Left lung (tissue), 14 donors: ENCODE measurements at places on chromosomes 7 and 10.

GRCh38 chr7:771234-772004 lies 44.3 kb upstream of the PRKAR1B start:
- H3K4me3 ChIP-seq: no peak overlapping the region
- peak overlapping the region; percentile 41 for H3K27ac ChIP-seq

- no peak for DNase-seq
- peaks cover 11% of the 10 kb centered on the region for H3K4me1 ChIP-seq
- no peaks in the 10 kb centered on the region for H3K36me3 ChIP-seq
Observed at GRCh38 chr10:113475381-113475807, 77.5 kb upstream of the HABP2 start.

DNA sequence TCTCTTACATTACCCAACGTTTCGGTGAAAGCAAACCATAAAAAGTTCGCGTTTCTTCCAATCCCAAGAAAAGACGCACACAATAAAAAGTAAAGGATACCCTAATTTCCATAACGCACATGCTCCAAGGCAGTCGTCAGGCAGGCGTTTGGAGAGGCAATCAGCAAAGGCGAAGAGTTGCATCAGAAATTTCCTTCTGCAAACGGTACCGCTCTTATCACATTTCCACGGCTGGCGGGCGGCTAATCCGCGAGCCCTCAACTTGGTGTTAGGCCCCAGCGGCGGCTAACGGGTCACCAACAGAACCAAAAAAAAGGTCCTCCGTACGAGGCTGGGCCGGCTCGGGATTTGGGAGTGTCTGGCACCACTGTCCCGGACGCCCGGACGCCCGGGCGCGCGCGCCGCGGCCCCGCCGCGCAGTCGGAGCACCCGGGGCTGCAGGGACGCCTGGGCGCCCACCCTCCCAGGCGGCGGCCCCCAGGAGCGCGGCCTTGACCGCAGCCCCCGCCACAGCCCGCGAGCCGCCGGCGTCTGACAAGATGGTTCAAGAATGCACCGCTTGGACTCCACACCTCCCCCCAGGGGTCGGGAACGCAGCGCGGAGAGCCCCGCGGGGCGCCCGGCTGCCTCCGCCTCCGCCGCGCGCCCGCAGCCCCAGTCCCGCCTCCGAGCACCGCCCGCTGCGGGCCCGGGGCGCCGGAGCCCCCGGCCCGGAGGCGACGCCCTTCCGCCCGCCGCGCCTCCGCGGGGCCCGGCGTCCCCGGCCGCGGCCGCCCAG lies 9.8 kb upstream of the GRB10 start:
- peaks cover 31% of the 10 kb centered on the region for H3K4me1 ChIP-seq
- DNase-seq: peak; percentile 29
- H3K36me3 ChIP-seq: no peaks in the 10 kb centered on the region
- peak overlapping the region; percentile 48 for H3K4me3 ChIP-seq
- H3K27me3 ChIP-seq: no peaks in the 10 kb centered on the region

DNA sequence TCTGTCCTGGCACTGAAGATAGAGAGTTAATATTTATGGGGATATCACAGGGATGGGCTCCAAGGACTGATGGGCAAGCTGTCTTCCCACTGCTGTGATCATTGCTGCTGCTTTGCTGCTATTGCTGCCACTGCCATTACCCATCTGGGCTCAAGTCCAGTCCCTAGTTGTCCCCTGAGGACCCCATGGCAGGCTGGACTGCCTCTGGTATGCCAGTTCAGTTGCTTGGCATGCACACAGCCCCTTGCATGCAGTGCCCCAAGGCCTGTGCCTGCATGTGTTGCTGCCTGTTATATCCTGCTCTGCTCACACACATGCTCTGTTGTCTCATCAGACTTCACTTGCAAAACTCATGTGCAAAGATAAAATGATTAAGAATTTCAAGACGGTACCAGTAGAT lies 109.5 kb downstream of the ADRA2A start:
- no peaks in the 10 kb centered on the region for H3K27me3 ChIP-seq
- DNase-seq: no peak
- no peak overlapping the region for H3K4me3 ChIP-seq
- no peaks in the 10 kb centered on the region for H3K36me3 ChIP-seq
- no peaks in the 10 kb centered on the region for H3K4me1 ChIP-seq

DNA sequence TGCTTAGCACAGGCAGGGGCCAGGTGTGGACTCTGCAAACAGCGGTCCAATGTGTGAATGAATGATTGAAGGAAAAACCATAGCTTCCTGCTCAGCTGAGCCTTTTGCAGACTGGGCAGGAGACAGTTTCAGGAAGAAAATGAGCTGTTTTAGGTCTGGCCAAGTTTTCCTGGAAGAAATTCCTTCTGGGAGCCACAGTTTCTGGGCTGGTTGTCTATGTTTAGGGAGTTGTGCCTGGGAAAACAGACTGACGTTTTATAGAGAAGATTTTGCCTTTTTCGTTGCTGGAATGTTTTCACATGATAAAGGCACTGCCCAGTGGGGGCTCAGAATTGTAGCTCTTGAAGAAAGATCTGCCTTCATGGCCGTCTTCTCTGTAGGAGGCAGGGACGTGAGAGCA lies 255.1 kb downstream of the CCSER2 start:
- H3K4me1 ChIP-seq: no peaks in the 10 kb centered on the region
- no peaks in the 10 kb centered on the region for H3K27me3 ChIP-seq
- no peak for DNase-seq
- H3K27ac ChIP-seq: no peak overlapping the region
- H3K4me3 ChIP-seq: no peak overlapping the region
- H3K36me3 ChIP-seq: no peaks in the 10 kb centered on the region

GRCh38 chr7:79452032-79452494 lies 1.4 kb downstream of the MAGI2 start:
- peak overlapping the region; percentile 95 for H3K27ac ChIP-seq
- no peaks in the 10 kb centered on the region for H3K27me3 ChIP-seq
- no peaks in the 10 kb centered on the region for H3K4me1 ChIP-seq
- H3K4me3 ChIP-seq: peak overlapping the region; percentile 68

DNA sequence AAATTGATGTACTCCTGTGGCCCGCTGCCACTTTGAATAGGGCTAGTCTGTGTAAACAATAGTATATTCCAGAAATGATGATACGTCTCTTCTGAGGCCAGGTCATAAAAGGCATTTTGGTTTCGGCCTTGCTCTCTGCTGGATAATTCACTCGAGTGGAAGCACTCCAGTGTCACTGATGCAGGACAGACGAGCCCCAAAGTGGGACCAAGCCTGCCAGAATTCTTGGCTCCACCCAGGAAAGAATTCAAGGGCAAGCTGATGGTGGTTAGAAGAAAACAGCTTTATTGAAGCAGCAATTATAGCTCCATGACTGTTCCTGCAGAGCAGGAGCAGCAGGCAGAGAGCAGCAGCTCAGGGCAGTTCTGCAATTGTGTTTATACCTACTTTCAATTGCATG lies 717.6 kb downstream of the GRM8 start:
- no peak overlapping the region for H3K4me3 ChIP-seq
- DNase-seq: no peak
- no peaks in the 10 kb centered on the region for H3K36me3 ChIP-seq
- no peaks in the 10 kb centered on the region for H3K4me1 ChIP-seq
- H3K27me3 ChIP-seq: no peaks in the 10 kb centered on the region

DNA sequence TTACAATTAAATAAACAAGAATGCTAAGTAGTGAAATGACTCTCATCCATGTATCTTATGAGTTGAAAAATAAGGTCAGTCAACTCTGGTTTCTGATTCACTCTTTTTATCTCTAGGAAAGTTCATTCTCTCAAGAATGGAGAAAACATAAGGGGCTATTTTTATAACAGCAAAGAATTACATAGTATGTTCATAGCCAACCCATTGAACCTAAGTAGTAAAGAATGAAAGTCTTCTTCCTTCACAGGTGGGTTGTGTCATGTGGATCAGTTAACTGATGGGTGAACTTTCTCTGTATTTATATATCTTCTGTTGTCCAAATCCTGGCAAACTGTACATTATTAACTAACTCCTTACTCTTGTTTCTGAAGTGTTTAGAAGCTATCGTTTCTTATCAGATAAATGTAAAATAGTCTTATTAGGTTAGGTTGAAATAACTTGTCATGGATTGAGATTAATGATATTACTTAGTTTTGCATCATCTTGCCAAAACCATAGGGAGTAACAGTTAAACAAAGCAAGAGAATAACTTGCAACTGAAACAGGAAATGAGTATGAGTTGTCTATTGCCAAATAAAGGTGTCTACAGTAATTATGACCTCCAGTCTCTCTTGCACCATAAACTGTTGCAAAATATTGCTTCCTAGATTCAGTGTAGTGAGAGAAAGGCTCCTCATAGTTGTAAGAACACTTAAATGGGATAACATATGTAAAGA lies 86.8 kb downstream of the ANKRD7 start:
- no peak overlapping the region for H3K27ac ChIP-seq
- no peaks in the 10 kb centered on the region for H3K4me1 ChIP-seq
- H3K4me3 ChIP-seq: no peak overlapping the region
- no peaks in the 10 kb centered on the region for H3K36me3 ChIP-seq
- H3K27me3 ChIP-seq: no peaks in the 10 kb centered on the region
- DNase-seq: no peak

- no peaks in the 10 kb centered on the region for H3K4me1 ChIP-seq
- H3K4me3 ChIP-seq: no peak overlapping the region
- H3K36me3 ChIP-seq: no peaks in the 10 kb centered on the region
Observed at GRCh38 chr10:60346661-60347060, 43.0 kb downstream of the ANK3 start.

DNA sequence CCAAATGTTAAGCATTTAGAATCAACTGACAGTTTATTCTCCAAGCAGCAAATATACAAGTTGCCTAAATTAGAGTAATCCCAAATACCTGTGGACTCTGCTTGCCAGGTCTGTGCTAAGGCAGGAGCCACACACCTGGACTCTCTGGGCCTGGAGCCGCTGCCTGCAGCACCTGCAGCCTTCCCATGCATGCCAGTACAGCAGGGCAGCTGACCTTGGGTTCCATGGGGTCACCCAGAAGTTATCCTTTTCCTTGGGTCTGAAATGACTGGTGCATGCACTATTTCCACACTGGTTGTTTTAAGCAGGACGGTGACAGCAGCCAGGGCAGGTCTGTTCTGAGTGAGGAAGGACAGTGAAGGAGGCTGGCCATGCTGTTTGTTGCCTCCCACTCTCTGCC lies 573.2 kb downstream of the GLRX3 start:
- no peak overlapping the region for H3K27ac ChIP-seq
- H3K36me3 ChIP-seq: no peaks in the 10 kb centered on the region
- no peak for DNase-seq
- no peaks in the 10 kb centered on the region for H3K4me1 ChIP-seq

DNA sequence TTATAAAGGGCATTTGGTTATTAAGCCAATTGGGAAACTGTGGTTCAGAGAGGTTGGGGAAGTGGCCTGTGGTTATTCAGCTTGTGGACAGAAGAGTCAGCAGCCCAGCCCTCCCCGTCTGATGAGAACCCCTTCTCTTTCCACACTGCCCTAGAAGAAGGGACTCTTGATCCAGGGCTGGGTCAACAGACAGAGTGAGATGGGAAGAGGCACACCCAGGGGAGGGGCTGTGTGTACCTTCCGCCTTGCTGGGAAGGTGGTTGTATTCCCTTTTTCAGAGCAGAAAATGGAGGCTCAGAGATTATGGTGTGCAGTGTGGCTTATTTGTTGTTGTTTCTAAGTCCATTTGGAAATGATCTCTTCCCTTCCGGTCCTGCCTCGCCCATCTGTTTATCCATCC lies 103.4 kb downstream of the GRK5 start:
- no peak overlapping the region for H3K27ac ChIP-seq
- H3K36me3 ChIP-seq: no peaks in the 10 kb centered on the region
- H3K4me3 ChIP-seq: no peak overlapping the region
- H3K27me3 ChIP-seq: no peaks in the 10 kb centered on the region
- DNase-seq: no peak

- H3K27ac ChIP-seq: no peak overlapping the region
- no peak for DNase-seq
- H3K36me3 ChIP-seq: no peaks in the 10 kb centered on the region
- H3K4me3 ChIP-seq: no peak overlapping the region
- no peaks in the 10 kb centered on the region for H3K27me3 ChIP-seq
Observed at GRCh38 chr10:28897617-28898464, 220.5 kb downstream of the BAMBI start.

DNA sequence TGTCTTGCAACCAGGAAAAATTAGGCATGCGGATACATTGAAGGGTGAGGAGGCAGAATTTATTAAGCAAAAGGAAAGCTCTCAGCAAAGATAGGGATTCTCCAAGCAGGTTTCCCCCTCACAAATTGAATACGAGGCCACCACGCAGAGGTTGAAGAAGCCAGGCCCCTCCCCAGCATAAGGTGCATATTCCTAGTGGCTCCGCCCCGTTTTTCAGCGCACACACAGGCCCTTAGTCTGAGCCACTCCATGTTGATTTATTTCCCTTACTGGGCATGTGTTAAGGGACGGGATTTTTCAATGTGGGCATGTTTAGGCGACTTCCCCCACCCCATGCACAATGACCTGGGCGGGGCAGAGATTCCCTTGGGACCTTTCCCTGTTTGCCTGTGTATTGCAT lies 24.9 kb downstream of the PPP2R2D start:
- no peaks in the 10 kb centered on the region for H3K36me3 ChIP-seq
- no peaks in the 10 kb centered on the region for H3K27me3 ChIP-seq
- H3K4me1 ChIP-seq: peaks cover 49% of the 10 kb centered on the region
- H3K27ac ChIP-seq: peak overlapping the region; percentile 69
- no peak for DNase-seq
- no peak overlapping the region for H3K4me3 ChIP-seq

- no peaks in the 10 kb centered on the region for H3K4me1 ChIP-seq
- DNase-seq: no peak
- no peak overlapping the region for H3K4me3 ChIP-seq
- H3K27ac ChIP-seq: no peak overlapping the region
- H3K36me3 ChIP-seq: no peaks in the 10 kb centered on the region
- H3K27me3 ChIP-seq: no peaks in the 10 kb centered on the region
Observed at GRCh38 chr7:44338600-44338999, 13.2 kb upstream of the CAMK2B start.

DNA sequence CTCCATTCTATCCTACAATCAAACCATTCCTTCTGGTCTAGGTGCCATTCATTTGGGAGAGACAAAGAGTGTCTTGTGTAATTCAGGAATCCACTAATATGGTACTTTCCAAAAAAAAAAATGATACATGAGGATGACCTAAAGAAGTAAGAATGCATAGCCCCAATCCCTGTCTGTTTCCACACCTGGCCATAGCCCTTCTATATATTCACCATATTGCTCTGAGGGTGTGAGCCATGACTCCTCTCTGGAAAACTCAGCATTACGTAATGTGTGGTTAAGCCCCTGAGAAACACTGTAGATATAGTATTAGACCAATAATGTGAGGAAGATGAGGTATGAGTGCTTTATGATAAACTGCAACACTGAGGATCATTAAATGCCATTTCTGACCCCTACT lies 592.7 kb downstream of the INHBA start:
- DNase-seq: no peak
- no peak overlapping the region for H3K27ac ChIP-seq
- no peaks in the 10 kb centered on the region for H3K4me1 ChIP-seq
- no peaks in the 10 kb centered on the region for H3K27me3 ChIP-seq
- no peak overlapping the region for H3K4me3 ChIP-seq

GRCh38 chr7:35021445-35021844 lies 15.8 kb downstream of the DPY19L1 start:
- no peaks in the 10 kb centered on the region for H3K4me1 ChIP-seq
- no peak for DNase-seq
- H3K27me3 ChIP-seq: no peaks in the 10 kb centered on the region
